Liver (tissue), 10 donors: ENCODE measurements at places on chromosomes 5 and 9. TPM values are rescaled to one million over a fixed set of nuclear protein-coding genes. Genes with fewer than 3 reads are reported as not detected.

The OR13C3 gene
- not detected for total RNA-seq

DNA sequence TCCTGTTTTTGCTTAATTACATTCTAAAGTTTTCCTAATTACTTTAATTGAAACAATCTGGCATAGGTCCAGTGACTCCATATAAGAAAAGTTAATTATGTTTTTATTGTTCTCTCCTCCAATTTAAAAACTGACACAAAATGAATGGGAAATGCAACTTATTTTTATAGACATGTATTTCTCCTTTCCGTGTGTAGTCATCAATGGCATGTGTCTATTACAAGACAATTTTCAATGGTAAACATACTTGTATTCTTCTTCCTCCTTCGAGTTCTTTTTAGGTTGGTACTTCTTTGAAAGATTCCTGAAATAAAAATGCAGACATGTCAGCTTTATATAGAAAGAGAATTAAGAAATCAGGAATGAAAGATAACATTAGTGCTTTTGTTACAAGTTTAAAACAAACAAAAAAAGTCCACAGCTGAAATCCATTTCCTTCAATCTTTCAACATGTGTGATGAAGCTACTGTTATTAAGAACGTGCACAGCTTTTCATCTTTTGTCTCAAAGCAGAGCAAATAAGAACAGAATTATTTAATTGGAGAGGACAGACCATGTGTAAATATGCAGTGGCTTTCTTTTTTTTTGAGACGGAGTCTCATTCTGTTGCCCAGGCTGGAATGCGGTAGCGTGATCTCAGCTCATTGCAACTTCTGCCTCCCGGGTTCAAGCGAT, 63.8 kb downstream of the FNBP1 start:
- DNase-seq, result no peak

DNA sequence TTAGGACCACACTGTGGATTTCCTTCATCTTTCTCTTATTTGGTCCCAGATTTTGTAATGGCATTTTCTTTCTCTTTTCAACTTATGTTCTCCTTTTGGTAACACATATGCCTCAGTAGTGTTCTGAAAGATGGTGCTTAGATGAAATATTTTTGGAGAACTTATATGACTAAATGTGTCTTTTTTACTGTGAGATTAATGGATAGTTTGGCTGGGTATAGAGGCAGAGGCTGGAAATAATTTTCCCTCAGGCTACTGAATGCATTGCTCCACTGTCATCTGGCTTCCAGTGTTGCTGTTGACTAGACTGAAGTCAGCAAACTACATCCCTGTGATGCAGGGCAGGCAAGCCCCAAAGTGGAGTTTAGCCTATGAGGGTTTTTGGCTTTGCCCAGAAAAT, 450.9 kb downstream of the DMAC1 start:
- no peak for DNase-seq

The ARL14EPL gene
- total RNA-seq, result not detected

- no peak for DNase-seq
These were observed 54.8 kb upstream of the SGCD start for GRCh38 chr5:156272139-156272538.

- DNase-seq, result no peak
These were observed 110.6 kb upstream of the BOD1 start for GRCh38 chr5:173726846-173727557.

DNA sequence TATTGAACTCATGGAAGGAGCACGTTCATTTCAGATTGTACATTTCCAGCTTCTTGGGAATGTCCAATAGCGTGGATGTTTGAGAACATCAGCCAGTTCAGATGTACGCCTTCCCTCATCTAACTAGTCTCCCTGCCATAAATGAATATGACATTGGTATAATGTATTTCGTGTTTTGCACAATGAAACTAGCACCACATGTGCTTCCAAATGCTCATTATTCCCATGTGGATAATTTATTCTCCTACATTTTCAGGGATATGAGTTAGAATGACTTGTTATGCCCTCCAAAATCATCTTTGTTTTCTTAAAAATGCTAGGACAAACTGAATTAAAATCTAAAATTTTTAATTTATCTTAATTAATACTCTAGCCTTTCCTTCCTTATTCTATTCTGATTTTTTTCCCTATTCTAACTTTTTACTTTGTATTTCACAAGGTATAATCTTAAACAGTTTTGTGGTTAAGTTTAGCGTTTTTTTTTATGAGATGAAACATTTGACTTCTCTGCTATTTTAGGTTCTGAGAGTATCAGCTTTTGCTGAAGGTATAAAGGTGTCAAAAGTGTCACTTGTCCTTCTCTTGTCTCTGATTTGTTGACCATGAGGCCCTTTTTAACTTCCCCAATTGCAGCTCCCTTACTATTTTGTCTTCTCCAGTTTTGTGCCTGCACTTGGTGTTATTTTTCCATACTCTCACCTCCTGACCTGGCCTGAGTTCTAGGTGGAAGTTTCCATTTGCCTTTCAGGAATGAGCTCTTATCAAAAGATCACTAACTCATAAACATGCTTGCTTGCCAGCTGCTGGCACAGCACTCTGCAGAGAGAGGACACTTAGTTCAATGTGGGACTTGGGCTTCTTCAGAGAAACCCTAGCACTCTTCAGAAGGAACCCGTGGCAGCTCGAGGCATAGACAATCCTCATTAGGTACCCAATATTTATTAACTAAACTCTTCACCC, 106.8 kb downstream of the FRMD3 start:
- DNase-seq, result no peak

GRCh38 chr5:3034881-3035280, 283.4 kb upstream of the IRX2 start:
- no peak for DNase-seq

- no peak for DNase-seq
These were observed 40.1 kb upstream of the TLX3 start for GRCh38 chr5:171268700-171269620.

GRCh38 chr5:135543485-135544304, 7.9 kb upstream of the NEUROG1 start:
- no peak for DNase-seq

DNA sequence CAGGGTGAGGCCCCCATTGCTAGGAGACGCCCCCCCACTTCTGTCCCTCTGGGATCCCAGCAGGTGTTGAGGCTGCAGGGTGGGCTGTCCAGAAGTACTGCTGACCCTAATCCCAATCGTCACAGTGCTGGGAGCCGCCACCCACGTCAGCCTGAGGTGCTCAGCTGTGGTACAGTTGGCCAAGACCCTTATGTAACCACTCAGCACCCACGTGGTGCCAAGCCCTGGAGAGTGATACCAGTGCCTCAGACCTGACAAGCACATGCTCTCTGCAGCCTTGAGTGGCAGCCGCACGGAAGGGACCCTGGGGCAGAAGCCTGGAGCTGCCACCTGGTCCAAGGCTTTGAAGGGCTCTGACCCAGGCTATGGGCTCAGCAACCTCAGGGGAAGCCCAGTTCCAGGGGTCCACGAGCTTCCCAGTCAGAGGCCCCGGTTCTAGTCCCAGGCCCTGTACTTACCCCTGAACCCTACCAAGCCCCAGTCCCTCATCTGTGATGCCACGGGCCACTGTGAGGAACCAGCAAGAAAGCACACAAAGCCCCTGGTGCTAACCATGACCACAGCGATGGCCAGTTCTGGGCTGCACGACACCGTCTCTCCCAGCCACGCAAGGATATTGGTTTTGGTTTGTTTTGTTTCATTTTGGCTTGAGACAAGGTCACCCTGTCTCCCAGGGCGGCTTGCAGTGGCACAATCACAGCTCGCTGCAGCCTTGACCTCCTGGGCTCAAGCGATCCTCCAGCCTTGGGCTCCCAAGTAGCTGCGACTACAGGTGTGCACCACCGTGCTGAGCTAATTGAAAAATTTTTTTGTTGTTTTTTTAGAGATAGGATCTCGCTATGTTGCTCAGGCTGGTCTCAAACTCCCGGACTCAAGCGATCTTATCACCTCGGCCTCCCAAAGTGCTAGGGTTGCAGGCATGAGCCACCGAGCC, 50.7 kb downstream of the DBH start:
- no peak for DNase-seq

The PCDHB8 gene
- 0.14 TPM for total RNA-seq

DNA sequence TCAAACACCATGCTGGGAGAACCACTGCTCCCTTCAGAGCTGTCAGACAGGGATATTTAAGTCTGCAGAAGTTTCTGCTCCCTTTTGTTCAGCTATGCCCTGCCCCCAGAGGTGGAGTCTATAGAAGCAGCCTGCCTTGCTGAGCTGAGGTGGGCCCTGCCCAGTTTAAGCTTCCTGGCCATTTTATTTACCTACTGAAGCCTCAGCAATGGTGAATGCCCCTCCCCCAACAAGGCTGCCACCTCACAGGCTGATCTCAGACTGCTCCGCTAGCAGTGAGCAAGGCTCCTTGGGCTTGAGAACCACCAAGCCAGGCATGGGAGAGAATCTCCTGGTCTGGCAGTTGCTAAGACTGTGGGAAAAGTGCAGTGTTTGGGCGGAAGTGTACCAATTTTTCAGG, 205.5 kb upstream of the PTGER4 start:
- DNase-seq, result no peak

- no peak for DNase-seq
These were observed 284.5 kb downstream of the SPATA31D1 start for GRCh38 chr9:82273121-82273520.

DNA sequence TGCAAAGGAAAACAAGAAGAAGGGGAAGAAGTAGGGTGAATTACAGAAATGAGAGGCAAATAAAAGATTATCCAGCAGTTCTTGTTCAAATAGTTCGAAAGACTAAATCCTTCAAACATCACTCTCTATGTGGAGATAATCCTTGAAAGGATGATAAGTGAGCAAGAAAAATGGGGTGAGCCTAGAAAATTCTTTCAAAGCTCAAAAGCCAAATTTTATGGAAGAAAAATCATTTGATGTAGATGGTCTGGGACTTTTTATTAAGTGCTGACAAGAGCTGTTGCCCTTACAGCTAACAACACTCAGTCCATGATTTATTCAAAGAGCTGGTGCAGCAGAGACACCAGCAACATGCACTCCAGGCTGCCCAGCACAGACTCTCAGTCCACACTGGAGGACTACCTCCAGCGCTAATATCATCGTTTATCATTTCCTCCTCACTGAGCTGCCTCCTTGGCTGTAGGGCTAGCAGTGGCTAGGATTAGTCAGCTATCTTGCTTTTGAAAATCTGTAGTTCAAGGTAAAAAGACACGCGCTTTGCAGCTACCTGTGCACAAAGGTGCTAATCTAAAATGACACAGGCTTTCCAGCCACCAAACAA, 264.8 kb upstream of the KIF2A start:
- DNase-seq, result no peak

DNA sequence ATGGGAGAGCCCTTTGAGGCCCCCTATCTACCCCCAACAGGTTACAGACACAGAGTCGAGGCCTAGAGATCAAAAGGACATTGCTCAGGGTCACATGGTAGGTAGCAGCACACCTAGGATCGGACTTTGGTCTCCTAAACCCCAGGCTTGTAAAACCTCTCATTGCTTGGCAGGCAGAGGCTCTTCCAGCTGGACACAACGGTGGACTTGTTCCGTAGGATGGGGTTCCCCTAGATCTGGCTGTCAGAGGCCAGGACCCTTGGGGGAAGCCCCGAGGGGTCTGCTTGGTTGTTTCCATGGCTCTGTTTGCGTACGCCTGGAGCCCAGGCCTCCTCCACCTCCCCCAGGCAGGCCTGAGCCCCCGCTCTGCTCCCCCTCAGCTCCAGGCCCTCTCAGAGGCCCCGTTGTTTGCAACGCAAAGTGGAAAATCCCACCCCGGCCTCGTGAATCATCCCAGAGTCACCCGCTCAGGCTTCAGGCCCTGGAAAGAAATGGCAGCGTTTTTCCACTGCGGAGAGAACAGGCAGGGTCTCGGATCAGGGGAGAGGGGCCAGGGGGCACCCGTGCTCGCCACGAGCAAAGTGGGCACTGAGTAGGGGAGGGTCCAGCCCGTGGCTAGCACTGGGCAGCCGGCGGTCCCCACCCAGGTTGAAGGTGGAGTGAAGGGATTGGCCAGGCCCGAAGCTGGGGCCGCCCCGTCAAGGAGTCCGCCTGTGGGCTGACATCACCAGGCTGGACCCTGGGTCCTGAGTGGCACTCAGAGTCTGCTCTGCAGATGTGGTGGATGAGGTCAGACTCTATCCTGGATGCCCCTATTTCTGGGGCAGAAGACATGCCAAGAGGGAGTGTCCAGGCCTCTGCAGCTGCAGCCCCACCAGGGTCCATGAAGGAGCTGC, 19.8 kb downstream of the COL27A1 start:
- no peak for DNase-seq

- no peak for DNase-seq
These were observed 173.3 kb downstream of the RMI1 start for GRCh38 chr9:84153885-84154284.

The LIFR gene
- 79.7 TPM for total RNA-seq

DNA sequence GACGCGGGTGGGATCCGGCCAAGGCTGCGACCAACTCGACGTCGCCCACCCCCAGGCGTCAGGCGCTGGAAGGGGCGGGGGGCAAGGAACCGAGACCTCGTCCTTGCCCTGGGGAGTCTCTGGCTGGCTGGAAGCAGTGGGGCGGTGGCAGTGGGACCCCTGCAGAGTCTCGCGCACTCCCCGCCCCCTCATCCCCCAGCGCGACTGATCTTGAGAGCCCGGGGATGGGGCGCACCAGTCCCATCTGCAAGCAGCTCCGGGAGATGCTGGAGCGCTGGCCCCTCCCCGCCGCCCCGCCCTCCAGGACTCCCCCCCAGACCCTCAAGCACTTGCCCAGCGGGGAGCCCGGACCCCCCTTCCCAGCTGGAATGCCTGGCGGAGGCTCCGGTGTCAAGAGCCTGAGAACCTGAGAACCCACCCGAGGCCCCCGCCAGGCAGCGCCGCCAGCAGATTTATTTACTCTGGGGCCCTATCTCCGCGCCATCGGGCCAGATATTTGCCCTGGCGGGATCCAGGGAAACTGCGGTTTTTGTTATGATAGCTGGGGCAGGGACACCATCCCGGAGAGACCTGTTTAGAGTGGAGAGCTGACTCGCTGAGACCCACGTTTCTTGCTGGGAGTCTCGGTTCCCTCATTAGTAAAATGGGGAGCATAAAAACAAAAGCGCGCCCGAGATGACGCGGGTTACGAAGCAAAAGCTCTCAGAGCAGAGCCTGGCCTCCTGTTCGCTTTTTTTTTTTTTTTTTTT, 1.2 kb downstream of the PRRT1B start:
- DNase-seq, result no peak

DNA sequence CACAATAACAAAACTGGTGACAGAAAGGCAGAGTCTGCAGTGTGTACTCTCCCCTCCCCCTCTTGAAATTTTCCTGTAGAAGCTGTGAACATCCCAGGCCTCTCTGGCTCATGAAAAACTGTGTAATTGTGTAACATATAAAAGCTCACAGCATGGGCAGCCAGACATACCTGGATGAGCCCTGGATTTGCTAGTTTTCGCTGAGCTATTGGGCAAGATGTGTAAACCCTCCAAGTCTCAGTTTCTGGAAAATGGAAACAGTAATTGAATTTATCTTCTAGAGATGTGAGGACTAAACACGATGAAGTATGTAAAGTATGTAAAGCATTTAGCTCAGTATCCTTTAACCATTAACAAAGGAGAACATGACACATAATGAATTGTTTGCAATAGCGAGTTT, 143.2 kb upstream of the ANKH start:
- no peak for DNase-seq
